ENCODE measurements at places on chromosomes 13 and 19. TPM values are rescaled to one million over a fixed set of nuclear protein-coding genes. Genes with fewer than 3 reads are reported as not detected.

GRCh38 chr13:94331281-94331680 lies 148.2 kb downstream of the DCT start:
- DNase-seq = no peak

DNA sequence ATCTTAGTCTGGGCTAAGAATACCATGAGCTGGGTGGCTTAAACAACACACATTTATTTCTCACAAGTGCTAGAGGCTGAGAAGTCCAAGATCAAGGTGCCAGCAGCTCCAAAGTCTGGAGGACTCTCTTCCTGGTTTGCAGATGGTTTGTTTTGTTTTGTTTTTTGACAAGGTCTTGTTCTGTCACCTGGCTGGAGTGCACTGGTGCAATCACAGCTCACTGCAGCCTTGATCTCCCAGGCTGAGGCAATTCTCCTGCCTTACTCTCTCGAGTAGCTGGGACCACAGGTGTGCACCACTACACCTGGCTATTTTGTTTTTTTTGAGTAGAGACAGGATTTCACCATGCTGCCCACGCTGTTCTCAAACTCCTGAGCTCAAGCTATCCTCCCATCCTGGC lies 15.5 kb downstream of the APLP1 start:
- no peak for DNase-seq

DNA sequence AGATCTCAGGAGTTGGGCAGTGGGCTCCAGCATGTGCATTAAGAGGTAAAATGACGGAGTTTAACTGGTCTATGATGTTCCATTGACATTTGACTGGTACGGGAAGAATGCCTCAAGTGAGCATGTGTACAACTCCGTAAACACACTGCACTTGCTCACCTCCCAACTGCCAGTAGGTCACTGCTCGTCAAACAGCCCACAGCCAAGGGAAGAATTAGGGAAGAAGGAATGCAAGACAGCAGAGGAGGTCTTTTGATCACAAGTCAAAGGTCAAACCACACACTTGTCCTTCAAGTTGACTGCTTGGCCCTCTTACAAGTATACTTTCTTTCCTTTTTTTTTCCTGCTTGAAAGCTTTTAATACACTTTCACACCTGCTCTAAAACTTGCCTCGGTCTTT lies 236.7 kb downstream of the B3GLCT start:
- DNase-seq = no peak

- DNase-seq = no peak
These were observed 16.6 kb downstream of the CHST8 start for GRCh38 chr19:33638167-33639034.

- DNase-seq = no peak
These were observed 8.0 kb upstream of the MYO1F start for GRCh38 chr19:8584965-8585893.

GRCh38 chr19:835210-835810 lies 5.5 kb upstream of the PRTN3 start:
- no peak for DNase-seq

DNA sequence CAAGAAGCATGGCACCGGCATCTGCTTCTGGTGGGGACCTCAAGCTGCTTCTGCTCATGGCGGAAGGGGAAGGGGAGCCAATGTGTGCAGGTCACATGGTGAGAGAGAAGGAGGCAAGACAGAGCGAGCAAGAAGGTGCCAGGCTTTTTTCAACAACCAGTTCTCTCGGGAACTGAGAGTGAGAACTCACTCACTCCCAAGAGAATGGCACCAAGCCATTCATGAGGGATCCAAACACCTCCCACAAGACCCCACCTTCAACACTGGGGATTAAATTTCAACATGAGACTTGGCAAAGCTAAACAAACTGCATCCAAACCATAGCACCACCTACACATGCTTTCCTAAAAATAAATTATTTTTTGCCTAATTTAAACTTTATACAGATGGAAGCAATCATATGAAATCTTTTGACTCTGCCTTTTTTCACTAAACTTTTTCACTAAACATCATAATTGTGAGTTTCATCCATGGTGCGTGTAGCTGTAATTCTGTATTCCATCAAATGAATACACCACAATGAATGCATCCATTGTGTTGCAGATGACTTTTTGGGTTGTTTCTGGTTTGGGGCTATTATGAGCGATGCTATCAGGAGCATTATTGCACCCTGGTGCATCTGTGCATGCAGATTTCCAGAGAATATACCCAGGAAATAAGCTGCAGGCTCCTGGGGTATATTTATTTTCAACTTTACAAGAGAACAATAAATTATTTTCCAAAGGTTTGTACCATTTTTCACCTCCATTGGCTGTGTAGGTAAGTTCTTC lies 14.6 kb upstream of the IPO5 start:
- DNase-seq = no peak

DNA sequence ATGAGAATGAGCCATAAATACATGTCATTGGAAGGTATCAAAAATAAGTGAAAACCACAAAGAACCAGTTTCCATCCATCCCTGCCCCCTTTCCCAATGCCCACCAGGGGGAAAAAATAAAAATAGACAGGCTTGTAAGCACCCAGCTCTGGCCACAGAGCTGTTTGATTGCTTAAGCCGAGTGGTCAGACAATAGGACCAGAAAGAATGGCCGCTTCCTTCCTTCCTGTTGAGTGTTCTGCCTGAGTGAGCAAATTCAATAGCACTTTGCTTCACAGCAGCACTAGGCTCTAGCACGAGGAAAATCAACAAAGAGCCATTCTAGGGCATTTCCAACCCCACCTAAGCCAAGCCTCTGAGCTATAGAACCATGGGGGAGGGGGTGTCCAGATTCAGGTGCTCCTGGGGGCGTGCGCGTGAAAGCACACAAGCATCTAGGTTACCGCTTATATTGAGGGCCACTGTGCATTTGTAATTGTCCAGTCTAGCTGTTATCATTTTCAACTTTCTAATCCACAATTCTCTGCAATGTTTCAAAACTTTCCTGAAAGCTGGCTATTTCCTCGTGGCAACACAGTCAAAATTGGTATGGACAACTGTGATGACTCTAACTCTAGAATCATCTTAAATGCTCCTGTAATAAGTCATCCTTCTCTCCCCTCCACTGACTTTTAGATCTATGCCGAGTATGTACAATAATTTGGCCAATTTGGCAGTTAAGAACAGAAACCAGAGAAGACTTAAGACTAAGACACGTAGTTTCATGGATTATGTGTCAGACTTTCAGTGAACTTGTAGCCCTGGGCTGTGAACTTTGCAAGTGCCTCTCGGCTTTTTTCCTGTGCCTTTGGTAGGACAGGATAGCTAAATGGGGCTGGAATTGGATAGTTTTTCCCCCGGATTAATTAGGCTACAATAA lies 64.3 kb downstream of the SPRY2 start:
- DNase-seq = no peak

DNA sequence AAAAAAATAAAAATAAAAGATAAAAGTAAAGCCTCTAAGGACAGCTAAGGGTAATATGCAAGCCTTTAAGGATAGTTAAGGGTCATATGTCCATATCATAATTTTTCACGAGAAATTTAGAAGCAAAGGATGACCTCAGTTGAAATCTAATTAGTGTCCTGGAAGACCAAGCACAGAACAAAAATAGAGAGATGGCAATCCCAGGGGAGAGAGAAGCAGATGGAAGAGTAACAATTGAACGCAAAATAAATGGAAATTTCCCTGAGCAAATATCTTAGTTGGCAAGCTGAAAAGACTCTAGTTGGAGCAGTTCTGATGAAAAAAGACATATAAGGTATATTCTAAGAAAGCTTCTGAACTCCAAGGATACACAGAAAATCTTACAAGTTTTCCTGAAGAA lies 275.4 kb downstream of the NALCN start:
- DNase-seq = no peak

GRCh38 chr13:105232439-105232838 lies 1303.0 kb downstream of the EFNB2 start:
- no peak for DNase-seq

DNA sequence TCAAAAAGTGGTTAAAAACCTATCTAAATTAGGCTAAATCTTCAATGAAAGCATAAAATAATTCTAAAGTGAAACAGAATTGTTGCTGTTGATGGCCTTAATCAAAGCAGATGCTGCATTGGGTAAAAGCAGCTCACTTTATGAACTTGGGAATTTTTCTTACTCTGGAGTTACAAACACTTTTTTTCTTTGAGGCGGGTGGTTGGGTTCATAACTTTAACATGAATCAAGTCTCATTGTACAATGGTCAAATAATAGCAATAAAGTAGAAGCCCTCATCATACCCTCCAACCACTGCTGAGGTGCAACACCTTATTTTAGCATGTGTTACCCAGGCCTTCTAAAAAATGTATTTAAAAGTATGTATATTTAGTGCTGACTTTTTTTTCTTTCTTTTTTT lies 29.1 kb downstream of the NUP58 start:
- DNase-seq = no peak

- DNase-seq = peak; percentile 37
These were observed 131.3 kb downstream of the STK24 start for GRCh38 chr13:98445340-98446233.

- no peak for DNase-seq
These were observed 3.2 kb downstream of the NPAS1 start for GRCh38 chr19:47022541-47023447.

GRCh38 chr13:67299751-67300150 lies 69.6 kb upstream of the PCDH9 start:
- no peak for DNase-seq

- DNase-seq = peak; percentile 36
These were observed 22.3 kb upstream of the XPO4 start for GRCh38 chr13:20924758-20925394.

- DNase-seq = peak; percentile 77
These were observed 98.0 kb upstream of the WASF3 start for GRCh38 chr13:26459276-26460131.

GRCh38 chr19:9916719-9917118 lies 19.6 kb downstream of the OLFM2 start:
- DNase-seq = no peak

- no peak for DNase-seq
These were observed 308.3 kb downstream of the KCNRG start for GRCh38 chr13:50323440-50324065.

DNA sequence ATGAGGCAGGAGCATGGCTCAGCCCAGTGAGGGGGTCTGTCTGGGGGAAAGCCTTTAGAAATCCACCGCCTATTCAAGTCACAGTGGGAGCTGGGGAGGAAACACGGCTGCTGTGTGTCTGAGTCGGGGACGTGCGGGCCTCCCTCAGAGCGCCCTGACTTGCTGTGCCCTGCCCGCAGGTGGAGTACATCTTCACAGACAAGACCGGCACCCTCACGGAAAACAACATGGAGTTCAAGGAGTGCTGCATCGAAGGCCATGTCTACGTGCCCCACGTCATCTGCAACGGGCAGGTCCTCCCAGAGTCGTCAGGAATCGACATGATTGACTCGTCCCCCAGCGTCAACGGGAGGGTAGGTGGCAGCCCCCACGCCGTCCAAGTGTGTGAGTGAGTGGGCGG lies 137.8 kb upstream of the MCF2L start:
- DNase-seq = no peak

GRCh38 chr13:113579686-113580085 lies 4.9 kb upstream of the TFDP1 start:
- DNase-seq = no peak

DNA sequence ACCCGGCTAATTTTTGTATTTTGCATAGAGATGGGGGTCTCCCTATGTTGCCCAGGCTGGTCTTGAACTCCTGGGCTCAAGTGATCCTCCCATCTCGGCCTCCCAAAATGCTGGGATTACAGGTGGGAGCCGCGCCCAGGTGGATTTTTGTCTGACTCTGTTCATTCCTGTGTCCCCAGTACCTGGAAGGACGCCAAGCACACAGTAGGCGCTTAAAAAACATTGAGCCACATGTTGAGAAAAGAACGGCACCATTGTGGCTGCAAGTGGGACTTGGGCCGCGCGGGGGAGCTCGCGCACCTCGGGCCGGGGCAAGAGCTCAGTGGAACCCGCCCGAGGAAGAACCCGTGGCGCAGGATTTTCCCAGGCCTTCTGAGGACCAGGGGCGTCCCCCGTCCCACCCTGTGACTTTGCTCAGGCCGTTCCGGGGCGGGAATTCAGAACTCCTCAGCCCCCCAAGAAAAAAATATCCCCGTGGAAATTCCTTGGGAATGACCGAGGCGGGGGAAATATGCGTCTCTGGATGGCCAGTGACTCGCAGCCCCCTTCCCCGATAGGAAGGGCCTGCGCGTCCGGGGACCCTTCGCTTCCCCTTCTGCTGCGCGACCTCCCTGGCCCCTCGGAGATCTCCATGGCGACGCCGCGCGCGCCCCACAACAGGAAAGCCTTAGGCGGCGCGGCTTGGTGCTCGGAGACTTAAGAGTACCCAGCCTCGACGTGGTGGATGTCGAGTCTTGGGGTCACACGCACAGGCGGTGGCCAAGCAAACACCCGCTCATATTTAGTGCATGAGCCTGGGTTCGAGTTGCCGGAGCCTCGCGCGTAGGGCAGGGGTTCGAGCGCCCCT lies 1.4 kb upstream of the ICAM1 start:
- DNase-seq = peak; percentile 47

- no peak for DNase-seq
These were observed 90.3 kb downstream of the RNF17 start for GRCh38 chr13:24854311-24854710.

DNA sequence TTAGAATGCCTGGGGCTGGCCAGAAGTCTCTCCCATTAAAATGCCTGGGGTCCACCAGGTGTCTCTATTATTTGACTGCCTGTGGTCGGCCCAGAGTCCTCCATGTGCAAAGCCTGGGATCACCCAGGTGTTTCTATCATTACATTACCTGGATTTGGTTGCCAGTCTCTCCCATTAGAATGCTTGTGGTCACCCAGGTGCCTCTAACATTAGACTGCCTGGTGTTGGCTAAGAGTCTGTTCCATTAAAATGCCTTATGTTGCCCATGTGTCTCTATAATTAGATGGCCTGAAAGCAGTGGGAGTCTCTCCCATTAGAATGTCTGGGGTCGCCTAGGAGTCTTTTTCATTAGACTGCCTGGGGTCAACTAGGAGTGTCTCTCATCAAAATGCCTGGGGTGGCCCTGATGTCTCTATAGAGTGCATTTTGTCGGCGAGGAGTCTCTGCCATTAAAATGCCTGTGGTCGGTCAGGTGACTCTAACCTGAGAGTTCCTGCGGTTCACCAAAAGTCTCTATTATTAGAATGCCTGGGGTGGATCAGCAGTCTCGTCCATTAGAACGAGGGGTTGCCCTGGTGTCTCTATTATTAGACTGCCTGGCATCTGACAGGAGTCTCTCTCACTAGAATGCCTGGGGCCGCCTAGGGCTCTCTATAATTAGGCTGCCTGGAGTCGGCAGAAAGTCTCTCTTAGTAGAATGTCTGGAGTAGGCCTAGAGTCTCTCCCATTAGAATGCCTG lies 1540.5 kb downstream of the UQCRFS1 start:
- peak; percentile 30 for DNase-seq

Gene CRLF1
- total RNA-seq = 61.6 TPM

Gene DNAAF3
- total RNA-seq = 0.39 TPM

Gene IQCN
- total RNA-seq = 0.49 TPM

Gene IFNL1
- total RNA-seq = not detected

Gene KIR2DL3
- total RNA-seq = not detected

Gene FUT1
- 0.61 TPM for total RNA-seq

Gene PRODH2
- total RNA-seq = not detected

Gene GPC6
- 0.47 TPM for total RNA-seq

Gene LGALS4
- 0.55 TPM for total RNA-seq

Gene ZNF816
- 2.0 TPM for total RNA-seq

Gene CKAP2
- 3.6 TPM for total RNA-seq

Gene IGSF23
- not detected for total RNA-seq

Gene CGB5
- not detected for total RNA-seq

Gene VSTM2B
- not detected for total RNA-seq

Gene ACP7
- not detected for total RNA-seq

Measured in gastrocnemius medialis (tissue), 4 donors.